ENCODE measurements at places on chromosomes 4 and X. TPM values are rescaled to one million over a fixed set of nuclear protein-coding genes. Genes with fewer than 3 reads are reported as not detected.

Gene IDUA
- 5.6 TPM for polyA plus RNA-seq

Gene SORBS2
- 2.6 TPM for polyA plus RNA-seq

DNA sequence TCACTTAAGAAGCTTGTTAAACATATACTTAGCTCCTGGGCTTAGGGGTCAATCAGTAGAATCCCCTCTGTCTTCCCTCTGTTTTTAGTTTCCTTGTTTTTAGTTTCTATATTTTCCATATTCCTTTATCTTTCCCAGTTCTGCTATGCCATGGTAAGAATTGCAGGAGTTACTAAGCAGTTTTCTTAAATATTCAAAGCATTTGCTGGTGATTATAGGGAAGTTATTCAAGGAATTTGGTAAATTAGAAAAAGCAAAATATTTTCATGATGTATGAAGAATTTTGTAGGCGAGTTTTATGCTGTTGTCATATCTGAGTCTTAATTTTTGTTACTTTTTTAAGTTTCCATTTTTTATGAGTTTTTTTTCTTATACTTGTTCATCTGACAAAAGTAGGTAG, 91.6 kb upstream of the NUDT6 start:
- peaks cover 16% of the 10 kb centered on the region for H3K36me3 ChIP-seq
- H3K4me3 ChIP-seq: no peak overlapping the region
- H3K27ac ChIP-seq: no peak overlapping the region
- H3K4me1 ChIP-seq: no peaks in the 10 kb centered on the region
- peaks cover 2% of the 10 kb centered on the region for H3K27me3 ChIP-seq

GRCh38 chr4:93688978-93689377, 139.6 kb upstream of the ATOH1 start:
- no peaks in the 10 kb centered on the region for H3K4me1 ChIP-seq
- no peaks in the 10 kb centered on the region for H3K36me3 ChIP-seq
- H3K27ac ChIP-seq: no peak overlapping the region
- H3K27me3 ChIP-seq: no peaks in the 10 kb centered on the region
- no peak for DNase-seq

Gene HHIP
- polyA plus RNA-seq: not detected
